ENCODE measurements at places on chromosomes 1 and 21.
A peak's percentile ranks its signal among the peaks of the same experiment; 100 is the strongest.

GRCh38 chr1:219826290-219826689 lies 102.1 kb downstream of the SLC30A10 start:
- no peaks in the 10 kb centered on the region for H3K27me3 ChIP-seq
- no peaks in the 10 kb centered on the region for H3K4me1 ChIP-seq
- H3K27ac ChIP-seq, result no peak overlapping the region
- H3K4me3 ChIP-seq, result no peak overlapping the region
- no peak for DNase-seq

- H3K36me3 ChIP-seq, result no peaks in the 10 kb centered on the region
- H3K27me3 ChIP-seq, result no peaks in the 10 kb centered on the region
- H3K4me3 ChIP-seq, result no peak overlapping the region
Measured at GRCh38 chr1:31648641-31649357, 4.1 kb upstream of the PEF1 start.

DNA sequence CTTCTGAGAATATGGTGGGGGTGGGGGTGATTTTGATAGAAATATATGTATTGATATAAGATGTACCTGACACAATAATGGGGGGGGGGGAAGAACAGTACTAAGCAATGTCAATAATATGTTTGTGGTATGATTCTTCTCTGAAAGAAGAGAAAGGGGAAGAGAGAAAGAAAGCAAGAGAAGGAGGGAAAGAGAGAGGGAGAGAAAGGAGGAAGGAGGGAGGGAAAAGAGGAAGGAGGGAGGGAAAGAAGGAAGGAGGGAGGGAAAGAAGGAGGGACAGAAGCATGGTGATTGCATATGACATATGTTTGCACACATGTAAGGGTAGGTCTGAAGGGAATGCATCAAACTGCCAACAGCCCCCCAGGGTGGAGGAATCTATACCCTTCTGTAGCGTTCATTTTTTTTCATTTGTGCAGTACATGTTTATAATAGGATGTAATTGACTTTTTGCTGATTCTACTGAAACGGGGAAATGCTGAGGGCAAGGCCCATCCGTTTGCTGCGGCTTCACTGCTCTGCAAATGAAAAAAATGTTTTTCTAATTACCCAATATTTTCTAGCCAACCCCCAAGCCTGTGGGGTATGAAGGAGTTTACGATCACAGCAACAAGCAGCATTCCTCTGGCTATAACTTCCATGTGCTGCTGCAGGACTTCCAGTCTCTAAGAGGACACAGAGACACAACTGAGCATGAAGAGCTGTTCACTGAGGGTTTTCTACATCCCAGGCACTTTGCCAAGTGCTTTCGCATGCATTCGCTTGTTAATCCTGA lies 119.3 kb upstream of the ZC3H12A start:
- H3K27me3 ChIP-seq, result peaks cover 6% of the 10 kb centered on the region
- no peak overlapping the region for H3K27ac ChIP-seq
- no peak for DNase-seq
- H3K4me3 ChIP-seq, result no peak overlapping the region
- H3K4me1 ChIP-seq, result no peaks in the 10 kb centered on the region

GRCh38 chr1:223479261-223479660 lies 86.0 kb downstream of the CCDC185 start:
- peaks cover 15% of the 10 kb centered on the region for H3K27me3 ChIP-seq
- H3K36me3 ChIP-seq, result no peaks in the 10 kb centered on the region
- peaks cover 8% of the 10 kb centered on the region for H3K4me1 ChIP-seq
- no peak for DNase-seq
- H3K4me3 ChIP-seq, result no peak overlapping the region

GRCh38 chr1:114607223-114607622 lies 25.8 kb upstream of the BCAS2 start:
- no peak overlapping the region for H3K4me3 ChIP-seq
- no peaks in the 10 kb centered on the region for H3K36me3 ChIP-seq
- H3K27me3 ChIP-seq, result peaks cover 3% of the 10 kb centered on the region
- no peaks in the 10 kb centered on the region for H3K4me1 ChIP-seq

DNA sequence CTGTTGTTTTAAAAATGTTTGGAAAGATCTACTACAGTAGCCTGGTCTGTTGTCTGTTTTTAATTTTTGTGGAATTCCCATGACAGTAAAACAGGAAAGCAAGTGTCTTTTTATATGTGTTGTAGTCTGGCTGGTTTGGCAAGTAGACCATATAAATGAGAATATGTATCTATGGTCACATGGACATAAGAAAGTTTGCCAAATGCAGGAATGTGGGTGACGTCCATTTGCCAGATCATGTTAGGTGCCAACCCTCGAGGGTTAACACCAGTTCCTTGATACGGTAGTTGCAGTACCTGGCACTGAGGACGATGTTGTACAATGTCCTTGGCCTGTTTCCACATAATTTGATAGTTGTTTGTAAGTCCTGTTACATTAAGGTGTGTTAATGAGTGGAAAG lies 6.2 kb downstream of the DAP3 start:
- no peak for DNase-seq
- peaks cover 58% of the 10 kb centered on the region for H3K36me3 ChIP-seq
- H3K4me3 ChIP-seq, result no peak overlapping the region
- H3K4me1 ChIP-seq, result peaks cover 60% of the 10 kb centered on the region
- H3K27me3 ChIP-seq, result no peaks in the 10 kb centered on the region
- no peak overlapping the region for H3K27ac ChIP-seq

GRCh38 chr21:43591571-43591970 lies 67.7 kb downstream of the HSF2BP start:
- no peaks in the 10 kb centered on the region for H3K27me3 ChIP-seq
- H3K4me3 ChIP-seq, result no peak overlapping the region
- H3K36me3 ChIP-seq, result no peaks in the 10 kb centered on the region
- H3K4me1 ChIP-seq, result no peaks in the 10 kb centered on the region
- no peak overlapping the region for H3K27ac ChIP-seq

GRCh38 chr1:119840745-119841144 lies 29.5 kb upstream of the REG4 start:
- DNase-seq, result no peak
- H3K27me3 ChIP-seq, result peaks cover 4% of the 10 kb centered on the region
- H3K4me1 ChIP-seq, result no peaks in the 10 kb centered on the region
- H3K27ac ChIP-seq, result no peak overlapping the region

DNA sequence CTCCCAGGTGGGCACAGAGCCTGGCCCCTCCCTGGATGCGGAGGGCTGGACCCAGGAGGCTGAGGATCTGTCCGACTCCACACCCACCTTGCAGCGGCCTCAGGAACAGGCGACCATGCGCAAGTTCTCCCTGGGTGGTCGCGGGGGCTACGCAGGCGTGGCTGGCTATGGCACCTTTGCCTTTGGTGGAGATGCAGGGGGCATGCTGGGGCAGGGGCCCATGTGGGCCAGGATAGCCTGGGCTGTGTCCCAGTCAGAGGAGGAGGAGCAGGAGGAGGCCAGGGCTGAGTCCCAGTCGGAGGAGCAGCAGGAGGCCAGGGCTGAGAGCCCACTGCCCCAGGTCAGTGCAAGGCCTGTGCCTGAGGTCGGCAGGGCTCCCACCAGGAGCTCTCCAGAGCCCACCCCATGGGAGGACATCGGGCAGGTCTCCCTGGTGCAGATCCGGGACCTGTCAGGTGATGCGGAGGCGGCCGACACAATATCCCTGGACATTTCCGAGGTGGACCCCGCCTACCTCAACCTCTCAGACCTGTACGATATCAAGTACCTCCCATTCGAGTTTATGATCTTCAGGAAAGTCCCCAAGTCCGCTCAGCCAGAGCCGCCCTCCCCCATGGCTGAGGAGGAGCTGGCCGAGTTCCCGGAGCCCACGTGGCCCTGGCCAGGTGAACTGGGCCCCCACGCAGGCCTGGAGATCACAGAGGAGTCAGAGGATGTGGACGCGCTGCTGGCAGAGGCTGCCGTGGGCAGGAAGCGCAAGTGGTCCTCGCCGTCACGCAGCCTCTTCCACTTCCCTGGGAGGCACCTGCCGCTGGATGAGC lies 34.2 kb downstream of the TRIM11 start:
- no peaks in the 10 kb centered on the region for H3K27me3 ChIP-seq
- H3K4me3 ChIP-seq, result no peak overlapping the region
- no peak for DNase-seq

DNA sequence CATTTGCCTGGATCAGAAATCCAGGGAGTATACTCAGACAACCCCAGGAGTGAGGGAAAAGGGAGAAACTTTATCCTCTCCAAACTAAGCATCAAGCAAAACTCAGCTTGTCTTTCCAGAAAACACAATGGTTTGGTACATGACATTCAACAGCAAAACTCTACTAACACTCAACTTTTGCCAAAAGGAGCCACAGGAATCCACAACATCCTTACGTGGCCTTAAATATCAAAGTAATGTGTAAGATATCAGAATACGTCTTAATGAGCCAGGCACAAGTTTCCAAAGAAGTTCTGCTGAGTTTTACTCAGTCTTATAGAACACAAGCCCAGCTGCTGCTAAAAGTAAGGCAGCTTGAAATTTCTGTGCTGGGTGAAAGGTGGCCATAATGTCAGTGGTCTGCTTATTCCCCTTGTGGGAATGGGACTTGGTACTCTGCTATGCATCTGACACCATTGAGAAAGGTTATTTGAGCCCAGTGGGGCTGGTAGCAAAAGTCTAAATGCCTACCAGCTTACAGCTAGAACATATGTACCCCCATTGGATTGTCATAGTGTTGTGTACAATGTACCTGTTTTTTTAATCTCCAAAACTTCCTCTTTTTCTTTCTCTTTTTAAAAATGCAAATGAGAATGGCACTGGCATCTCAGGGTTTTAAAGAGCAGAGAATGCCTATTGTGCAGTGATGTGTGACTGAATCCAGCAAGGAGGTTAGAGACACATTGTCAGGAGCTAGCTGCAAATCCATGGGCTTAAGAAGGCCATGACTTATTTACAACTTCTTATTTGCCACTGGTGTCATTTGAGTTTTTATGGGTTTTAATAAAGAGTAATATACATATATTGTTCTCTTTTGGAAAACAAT lies 62.0 kb upstream of the ST6GALNAC3 start:
- no peak overlapping the region for H3K27ac ChIP-seq
- DNase-seq, result no peak
- peaks cover 8% of the 10 kb centered on the region for H3K4me1 ChIP-seq
- no peak overlapping the region for H3K4me3 ChIP-seq
- no peaks in the 10 kb centered on the region for H3K27me3 ChIP-seq
- no peaks in the 10 kb centered on the region for H3K36me3 ChIP-seq

- peaks cover 28% of the 10 kb centered on the region for H3K4me1 ChIP-seq
- H3K27ac ChIP-seq, result peak overlapping the region; percentile 24
- H3K27me3 ChIP-seq, result peaks cover 20% of the 10 kb centered on the region
- no peak for DNase-seq
- H3K36me3 ChIP-seq, result no peaks in the 10 kb centered on the region
Measured at GRCh38 chr1:161719325-161719611, 2.1 kb upstream of the FCRLB start.

GRCh38 chr1:229751610-229752009 lies 125.6 kb downstream of the URB2 start:
- DNase-seq, result no peak
- H3K4me1 ChIP-seq, result peaks cover 4% of the 10 kb centered on the region
- H3K27me3 ChIP-seq, result peaks cover 8% of the 10 kb centered on the region
- H3K27ac ChIP-seq, result no peak overlapping the region

- H3K27me3 ChIP-seq, result peaks cover 2% of the 10 kb centered on the region
- no peaks in the 10 kb centered on the region for H3K4me1 ChIP-seq
- DNase-seq, result no peak
- H3K36me3 ChIP-seq, result no peaks in the 10 kb centered on the region
- H3K27ac ChIP-seq, result no peak overlapping the region
- no peak overlapping the region for H3K4me3 ChIP-seq
Measured at GRCh38 chr1:229148743-229149142, 122.2 kb upstream of the RAB4A start.

- peaks cover 6% of the 10 kb centered on the region for H3K27me3 ChIP-seq
- no peaks in the 10 kb centered on the region for H3K36me3 ChIP-seq
- H3K4me3 ChIP-seq, result no peak overlapping the region
- no peak overlapping the region for H3K27ac ChIP-seq
Measured at GRCh38 chr1:96842215-96842614, 120.6 kb downstream of the PTBP2 start.

DNA sequence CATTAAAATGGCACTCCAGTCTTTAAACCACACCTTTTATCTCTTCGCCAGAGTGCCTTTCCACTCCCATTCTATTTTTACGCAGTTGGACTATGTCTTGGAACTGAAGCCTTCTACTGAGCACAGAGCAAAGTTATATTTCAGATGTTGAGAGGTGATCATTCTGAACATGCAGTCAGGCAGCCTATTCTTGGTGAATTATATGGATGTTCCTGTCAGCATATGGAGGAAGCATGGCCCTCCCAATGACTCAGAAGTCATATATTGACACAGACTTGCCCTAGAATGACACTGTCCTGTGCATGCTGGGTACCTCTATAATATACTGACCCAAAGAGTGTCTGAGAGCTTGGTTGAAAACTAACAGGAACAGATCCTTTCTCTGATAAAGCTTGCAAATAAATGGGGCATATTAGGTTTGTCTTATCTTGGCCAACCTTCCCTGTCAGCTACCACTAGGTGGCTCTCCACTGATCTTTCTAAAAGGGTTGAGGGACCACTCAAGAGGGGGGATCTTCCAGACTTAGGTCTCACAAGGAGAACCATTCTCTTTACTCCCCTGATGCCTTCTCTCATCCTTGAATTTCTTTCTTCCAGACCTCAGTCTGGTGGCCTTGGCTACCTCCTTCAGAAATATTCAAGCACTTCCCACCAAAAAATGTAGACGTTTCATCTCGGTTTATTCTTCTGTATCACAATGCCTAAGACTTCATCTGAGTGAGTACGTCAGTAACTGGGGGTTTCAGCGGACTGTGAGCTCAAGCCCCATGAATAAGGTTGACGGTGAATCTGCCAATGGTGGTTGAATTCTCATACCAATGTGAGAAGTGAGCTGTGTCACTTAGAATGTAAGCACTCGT lies 11.8 kb upstream of the ALG14 start:
- no peak overlapping the region for H3K27ac ChIP-seq
- no peak overlapping the region for H3K4me3 ChIP-seq
- no peaks in the 10 kb centered on the region for H3K36me3 ChIP-seq
- DNase-seq, result peak; percentile 8
- no peaks in the 10 kb centered on the region for H3K4me1 ChIP-seq
- peaks cover 12% of the 10 kb centered on the region for H3K27me3 ChIP-seq

DNA sequence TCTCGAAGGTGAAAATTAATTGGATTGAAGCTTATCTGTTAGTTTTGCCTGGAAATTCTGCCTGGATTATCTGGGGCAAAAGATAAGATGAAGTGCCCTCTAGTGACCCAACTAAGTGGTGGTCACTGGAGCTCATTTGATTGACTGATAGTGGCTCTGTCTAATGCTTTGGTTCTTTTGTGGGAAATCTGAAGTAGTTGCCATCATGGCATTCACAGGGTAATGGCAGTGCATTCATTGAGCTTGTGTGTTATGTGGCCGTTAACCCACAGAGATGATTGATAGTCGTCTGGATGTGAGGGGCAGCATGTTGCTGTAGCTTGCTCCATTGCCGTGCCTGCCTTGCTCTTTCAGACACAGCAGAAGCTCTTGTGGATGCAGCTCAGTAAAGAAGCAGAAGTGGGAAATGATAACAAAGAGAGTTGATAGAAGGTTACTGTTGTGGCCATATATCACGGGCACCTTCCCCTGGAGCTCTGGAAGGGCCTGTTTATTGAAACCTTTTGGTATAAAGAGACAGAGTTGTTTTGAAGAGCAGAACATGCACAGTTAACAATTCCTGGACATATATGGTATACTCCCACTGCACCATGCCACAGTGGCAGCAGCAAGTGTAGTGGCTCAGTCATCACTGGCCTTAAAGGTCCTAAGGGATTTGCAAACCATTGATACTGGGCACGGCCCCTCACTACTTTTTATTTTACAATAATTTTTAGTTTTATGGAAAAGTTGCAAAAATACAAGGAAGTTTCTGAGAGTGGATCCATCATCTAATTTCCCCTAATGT lies 42.0 kb downstream of the CXADR start:
- no peaks in the 10 kb centered on the region for H3K4me1 ChIP-seq
- no peaks in the 10 kb centered on the region for H3K36me3 ChIP-seq
- DNase-seq, result no peak
- no peak overlapping the region for H3K27ac ChIP-seq
- H3K4me3 ChIP-seq, result no peak overlapping the region
